ENCODE measurements at places on chromosomes 5 and 9.

- no peak for DNase-seq
Observed at GRCh38 chr5:35753500-35753899, 103.2 kb upstream of the IL7R start.

DNA sequence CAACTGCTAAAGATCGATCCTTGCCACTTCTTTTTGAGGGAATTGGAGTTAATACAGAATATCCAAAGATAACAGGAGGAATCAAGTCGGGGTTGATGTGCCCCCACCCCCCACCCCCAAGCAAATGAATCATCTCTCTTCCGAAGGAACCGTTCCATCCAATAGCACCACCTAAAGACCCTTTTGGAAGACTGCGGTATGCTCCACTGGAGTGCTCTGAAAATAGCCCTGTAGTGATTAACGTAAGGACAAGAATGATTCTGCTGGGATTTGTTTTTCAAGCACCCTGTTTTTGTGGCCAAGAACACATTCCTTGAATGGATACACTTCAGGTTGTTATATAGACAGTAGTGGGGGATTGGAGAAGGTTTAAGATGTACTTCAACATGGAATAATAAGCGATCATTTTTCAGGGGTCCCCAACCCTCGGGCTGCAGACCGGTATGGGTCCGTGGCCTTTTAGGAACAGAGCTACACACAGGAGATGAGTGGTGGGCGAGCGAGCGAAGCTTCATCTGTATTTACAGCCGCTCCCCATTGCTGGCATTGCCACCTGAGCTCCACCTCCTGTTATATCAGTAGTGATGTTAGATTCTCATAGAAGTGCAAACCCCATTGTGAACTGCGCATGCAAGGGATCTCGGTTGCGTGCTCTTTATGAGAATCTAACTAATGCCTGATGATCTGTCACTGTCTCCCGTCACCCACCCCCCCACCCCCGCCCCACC is 44.5 kb upstream of the TMEM252 start:
- DNase-seq: no peak

- DNase-seq: no peak
Observed at GRCh38 chr5:66074901-66075300, 69.2 kb upstream of the SREK1 start.

- no peak for DNase-seq
Observed at GRCh38 chr9:87148331-87149104, 201.2 kb upstream of the GAS1 start.

DNA sequence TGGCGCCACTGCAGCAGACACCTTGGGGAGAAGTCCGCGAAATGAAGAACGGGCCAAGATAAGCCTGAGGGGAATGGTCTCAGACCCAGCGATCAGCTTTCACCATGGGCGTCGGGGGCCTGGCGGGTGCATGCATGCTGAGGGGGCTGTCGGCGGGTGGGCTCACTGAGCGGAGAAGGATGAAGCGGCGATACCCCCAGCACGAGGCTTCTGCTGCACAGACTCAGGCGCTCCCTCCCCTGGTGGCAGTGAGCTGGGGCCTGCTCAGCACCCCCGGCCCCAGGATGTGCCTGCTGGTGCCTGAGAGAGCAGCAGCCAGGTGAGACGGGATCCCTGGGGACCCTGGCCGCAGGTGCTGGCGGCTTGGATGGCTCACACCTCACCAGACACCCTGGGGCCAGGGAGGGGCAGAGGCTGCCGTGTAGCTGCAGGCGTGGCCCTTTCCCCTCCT is 31.2 kb downstream of the CEP72 start:
- no peak for DNase-seq

DNA sequence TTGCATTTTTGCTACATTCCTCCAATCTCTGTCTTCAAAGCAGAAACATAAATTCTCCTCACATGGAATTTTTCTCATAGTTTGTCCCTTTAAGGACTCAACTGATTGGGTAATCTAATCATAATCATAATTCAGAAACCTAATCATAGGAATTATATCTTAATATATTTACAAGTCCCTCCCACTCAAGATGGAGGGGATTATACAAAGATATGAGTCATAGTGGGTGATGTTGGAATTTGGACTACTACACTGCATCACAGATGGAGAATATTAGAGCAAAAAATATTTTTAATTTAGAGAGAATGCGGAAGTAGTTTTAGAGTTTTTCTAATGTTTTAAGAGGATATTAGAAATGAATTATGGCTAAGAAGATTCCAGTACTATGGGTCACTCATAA is 1034.0 kb downstream of the DTWD2 start:
- DNase-seq: no peak

DNA sequence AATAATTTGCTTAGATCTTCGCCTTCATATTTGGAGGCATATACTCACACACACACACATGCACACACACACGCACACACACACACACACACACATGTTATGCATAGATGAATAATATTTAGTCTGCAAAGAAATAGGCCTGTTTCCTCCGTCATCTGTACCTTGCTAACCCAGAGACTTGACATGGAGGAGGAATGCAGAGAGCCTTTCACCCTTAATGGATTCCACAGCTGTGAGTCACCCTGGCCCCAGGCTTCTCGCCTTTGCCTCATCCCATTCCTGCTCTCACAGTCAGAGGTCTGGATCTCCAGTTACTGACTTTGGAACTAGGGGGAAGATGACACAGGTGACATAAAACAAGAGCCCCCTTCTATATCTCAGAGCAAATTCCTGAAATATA is 29.7 kb downstream of the ZNF462 start:
- peak; percentile 50 for DNase-seq

DNA sequence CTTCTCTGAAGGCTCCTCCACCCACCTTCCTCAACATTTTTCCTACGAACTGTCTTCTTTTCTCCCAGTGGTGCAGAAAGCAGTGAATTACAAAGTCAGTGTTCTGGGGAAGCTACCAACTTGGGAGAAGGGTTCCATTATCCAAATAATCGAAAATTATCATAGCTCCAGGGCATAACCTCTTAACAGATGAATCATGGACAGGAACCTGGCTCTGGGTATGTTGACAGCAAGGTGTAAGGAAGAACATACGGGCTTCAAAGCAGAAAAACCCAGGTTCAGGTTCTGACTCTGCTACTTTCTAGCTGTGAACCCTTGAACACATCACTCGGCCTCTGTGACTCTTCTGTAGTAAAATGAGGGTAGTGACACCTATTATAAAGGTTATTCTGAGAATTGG is 351.3 kb downstream of the ENC1 start:
- no peak for DNase-seq

GRCh38 chr5:67095346-67096171 is 101.0 kb downstream of the CD180 start:
- no peak for DNase-seq

- no peak for DNase-seq
Observed at GRCh38 chr5:64637144-64637543, 53.2 kb upstream of the SHISAL2B start.

- DNase-seq: no peak
Observed at GRCh38 chr5:177513500-177513899, 3.3 kb downstream of the DDX41 start.

DNA sequence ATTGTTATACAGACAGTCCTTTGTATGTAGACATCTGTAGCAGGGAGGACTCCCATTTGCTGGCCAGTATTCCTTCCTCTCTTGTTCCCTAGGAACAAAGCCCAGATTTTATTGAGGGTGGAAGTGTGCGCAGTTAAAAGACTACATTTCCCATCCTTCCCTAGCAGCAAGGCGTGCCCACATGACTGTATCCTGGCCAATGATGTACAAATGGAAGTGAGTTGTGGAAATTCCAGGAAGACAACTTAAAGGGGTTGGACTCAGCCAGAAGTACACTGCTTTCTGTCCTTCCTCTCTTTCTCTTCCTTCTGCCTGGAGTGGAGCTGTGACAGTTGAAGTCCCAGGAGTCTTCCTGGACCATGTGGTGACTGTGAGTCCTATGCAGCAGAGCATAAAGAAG is 89.0 kb downstream of the HRH2 start:
- peak; percentile 24 for DNase-seq

DNA sequence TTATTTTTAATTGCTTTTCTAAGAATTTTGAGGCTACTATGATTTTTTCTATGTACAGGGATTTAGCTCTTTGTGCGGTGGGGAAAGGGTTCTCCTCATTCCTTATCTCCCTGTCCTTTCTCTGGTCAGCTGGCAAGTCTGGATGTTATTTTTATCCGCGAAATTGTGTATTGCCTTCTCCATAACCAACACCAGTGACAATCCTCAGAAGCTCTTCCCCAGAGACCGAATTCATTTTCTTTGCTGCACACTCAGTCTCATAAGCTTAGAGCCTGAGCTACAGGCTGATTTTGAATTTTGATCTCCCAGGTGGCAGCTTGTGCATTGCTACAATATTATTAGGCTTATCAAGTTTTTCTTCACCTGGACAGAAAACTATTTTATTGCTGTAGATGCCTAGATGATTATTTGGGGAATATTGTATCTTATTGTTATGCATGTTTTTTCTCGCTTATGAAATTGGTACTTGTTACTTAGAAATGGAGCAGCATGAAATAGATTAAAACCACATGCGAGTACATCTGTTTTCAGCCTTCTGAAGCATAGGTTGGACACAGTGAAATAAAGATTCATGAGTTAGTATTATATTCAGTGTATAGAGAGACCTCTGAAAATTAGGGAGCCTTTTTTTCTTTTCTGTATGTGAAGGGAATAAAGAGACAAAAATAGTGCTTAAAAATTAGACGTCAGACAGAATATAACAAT is 27.3 kb downstream of the CPEB4 start:
- no peak for DNase-seq

GRCh38 chr9:133707763-133708245 is 30.3 kb downstream of the SARDH start:
- no peak for DNase-seq

DNA sequence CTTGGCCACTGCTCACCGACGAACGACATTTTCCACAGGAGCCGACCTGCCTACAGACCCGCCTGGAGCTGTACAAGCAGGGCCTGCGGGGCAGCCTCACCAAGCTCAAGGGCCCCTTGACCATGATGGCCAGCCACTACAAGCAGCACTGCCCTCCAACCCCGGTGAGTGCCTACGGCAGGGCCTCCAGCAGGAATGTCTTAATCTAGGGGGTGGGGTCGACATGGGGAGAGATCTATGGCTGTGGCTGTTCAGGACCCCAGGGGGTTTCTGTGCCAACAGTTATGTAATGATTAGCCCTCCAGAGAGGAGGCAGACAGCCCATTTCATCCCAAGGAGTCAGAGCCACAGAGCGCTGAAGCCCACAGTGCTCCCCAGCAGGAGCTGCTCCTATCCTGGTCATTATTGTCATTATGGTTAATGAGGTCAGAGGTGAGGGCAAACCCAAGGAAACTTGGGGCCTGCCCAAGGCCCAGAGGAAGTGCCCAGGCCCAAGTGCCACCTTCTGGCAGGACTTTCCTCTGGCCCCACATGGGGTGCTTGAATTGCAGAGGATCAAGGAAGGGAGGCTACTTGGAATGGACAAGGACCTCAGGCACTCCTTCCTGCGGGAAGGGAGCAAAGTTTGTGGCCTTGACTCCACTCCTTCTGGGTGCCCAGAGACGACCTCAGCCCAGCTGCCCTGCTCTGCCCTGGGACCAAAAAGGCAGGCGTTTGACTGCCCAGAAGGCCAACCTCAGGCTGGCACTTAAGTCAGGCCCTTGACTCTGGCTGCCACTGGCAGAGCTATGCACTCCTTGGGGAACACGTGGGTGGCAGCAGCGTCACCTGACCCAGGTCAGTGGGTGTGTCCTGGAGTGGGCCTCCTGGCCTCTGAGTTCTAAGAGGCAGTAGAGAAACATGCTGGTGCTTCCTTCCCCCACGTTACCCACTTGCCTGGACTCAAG is 1.5 kb downstream of the CSF2 start:
- no peak for DNase-seq

GRCh38 chr5:91219091-91219802 is 163.9 kb downstream of the ARRDC3 start:
- peak; percentile 64 for DNase-seq

DNA sequence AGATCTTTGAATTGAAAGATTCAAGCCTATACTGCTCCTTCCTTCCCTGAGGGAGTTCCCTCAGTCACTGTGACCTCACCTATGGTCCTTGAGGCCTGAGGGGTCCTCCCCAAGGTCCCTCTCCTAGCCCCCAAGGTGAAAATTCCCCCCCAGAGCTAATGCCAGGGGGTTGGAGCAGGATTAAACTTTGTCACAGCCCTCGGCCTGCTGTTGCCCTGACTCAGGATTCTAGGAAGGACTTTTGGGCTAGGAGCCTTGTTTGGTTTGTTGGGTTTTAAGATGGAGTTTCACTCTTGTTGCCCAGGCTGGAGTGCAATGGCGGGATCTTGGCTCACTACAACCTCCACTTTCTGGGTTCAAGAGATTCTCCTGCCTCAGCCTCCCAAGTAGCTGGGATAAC is 123.2 kb downstream of the C5orf15 start:
- DNase-seq: no peak

GRCh38 chr5:138539791-138540190 is 3.2 kb downstream of the ETF1 start:
- DNase-seq: no peak

DNA sequence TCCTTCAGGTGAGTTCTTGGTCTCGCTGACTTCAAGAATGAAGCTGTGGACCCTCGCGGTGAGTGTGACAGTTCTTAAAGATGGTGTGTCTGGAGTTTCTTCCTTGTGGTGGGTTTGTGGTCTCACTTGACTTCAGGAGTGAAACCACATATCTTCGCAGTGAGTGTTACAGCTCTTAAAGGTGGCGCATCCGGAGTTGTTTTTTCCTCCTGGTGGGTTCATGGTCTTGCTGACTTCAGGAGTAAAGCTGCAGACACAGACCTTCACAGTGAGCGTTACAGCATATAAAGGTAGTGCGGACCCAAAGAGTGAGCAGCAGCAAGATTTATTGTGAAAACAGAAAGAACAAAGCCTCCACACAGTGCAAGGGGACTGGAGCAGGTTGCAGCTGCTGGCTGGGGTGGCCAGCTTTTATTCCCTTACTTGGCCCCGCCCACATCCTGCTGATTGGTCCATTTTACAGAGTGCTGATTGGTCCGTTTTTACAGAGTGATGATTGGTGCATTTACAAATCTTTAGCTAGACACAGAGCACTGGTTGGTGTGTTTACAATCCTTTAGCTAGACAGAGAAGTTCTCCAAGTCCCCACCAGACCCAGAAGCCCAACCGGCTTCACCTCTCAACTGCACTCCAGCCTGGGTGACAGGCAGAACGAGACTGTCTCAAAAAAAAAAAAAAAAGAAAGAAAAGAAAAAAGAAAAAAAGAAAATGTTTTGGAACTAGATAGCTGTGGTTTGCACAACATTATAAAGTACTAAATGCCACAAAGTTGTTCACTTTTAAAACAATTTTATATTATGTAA is 9.1 kb upstream of the ERMP1 start:
- DNase-seq: no peak

GRCh38 chr9:97320080-97320642 is 12.7 kb downstream of the CCDC180 start:
- no peak for DNase-seq

GRCh38 chr5:110361471-110361870 is 365.0 kb downstream of the TMEM232 start:
- no peak for DNase-seq

GRCh38 chr5:1005904-1006655 is 2.5 kb upstream of the NKD2 start:
- peak; percentile 5 for DNase-seq
